ENCODE measurements at places on chromosomes 11 and 22. TPM values are rescaled to one million over a fixed set of nuclear protein-coding genes. Genes with fewer than 3 reads are reported as not detected.

DNA sequence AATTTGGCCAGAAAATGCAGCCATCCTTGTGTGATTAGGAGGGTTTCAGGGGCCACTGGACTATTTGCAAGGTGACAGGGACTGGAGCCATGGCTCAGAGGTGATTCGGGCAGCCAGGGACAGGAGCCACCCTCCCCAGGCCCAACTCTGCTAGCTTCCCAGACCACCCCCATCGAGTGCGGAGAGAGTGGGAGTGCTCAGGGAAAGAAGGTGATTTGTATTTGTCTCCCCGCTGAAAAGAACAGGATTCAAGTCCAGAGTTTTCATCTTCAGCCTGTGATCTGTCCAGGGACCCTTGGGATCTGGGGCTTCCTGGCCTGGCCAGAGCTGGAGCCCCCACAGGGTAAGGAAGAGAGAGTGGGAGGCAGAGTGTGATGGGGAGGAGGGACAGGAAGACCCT lies 22.4 kb upstream of the TEF start:
- peaks cover 5% of the 10 kb centered on the region for H3K4me1 ChIP-seq
- H3K27me3 ChIP-seq, result no peaks in the 10 kb centered on the region
- no peak overlapping the region for H3K4me3 ChIP-seq
- H3K36me3 ChIP-seq, result peaks cover 2% of the 10 kb centered on the region

GRCh38 chr22:23285734-23286133 lies 105.4 kb downstream of the BCR start:
- H3K27me3 ChIP-seq, result no peaks in the 10 kb centered on the region
- peaks cover 2% of the 10 kb centered on the region for H3K4me1 ChIP-seq
- no peak for DNase-seq

- H3K36me3 ChIP-seq, result no peaks in the 10 kb centered on the region
- peaks cover 15% of the 10 kb centered on the region for H3K27me3 ChIP-seq
- peak overlapping the region; percentile 81 for H3K27ac ChIP-seq
Observed at GRCh38 chr11:59753650-59754493, 1.3 kb upstream of the STX3 start.

GRCh38 chr11:72379384-72380131 lies 54.8 kb downstream of the CLPB start:
- no peaks in the 10 kb centered on the region for H3K27me3 ChIP-seq
- no peak overlapping the region for H3K27ac ChIP-seq
- peaks cover 7% of the 10 kb centered on the region for H3K4me1 ChIP-seq
- peak overlapping the region; percentile 12 for H3K4me3 ChIP-seq
- DNase-seq, result no peak

GRCh38 chr11:119092880-119093842 lies 8.5 kb downstream of the HMBS start:
- H3K27ac ChIP-seq, result peak overlapping the region; percentile 97
- H3K4me1 ChIP-seq, result peaks cover 23% of the 10 kb centered on the region
- peak overlapping the region; percentile 90 for H3K4me3 ChIP-seq
- no peaks in the 10 kb centered on the region for H3K27me3 ChIP-seq

DNA sequence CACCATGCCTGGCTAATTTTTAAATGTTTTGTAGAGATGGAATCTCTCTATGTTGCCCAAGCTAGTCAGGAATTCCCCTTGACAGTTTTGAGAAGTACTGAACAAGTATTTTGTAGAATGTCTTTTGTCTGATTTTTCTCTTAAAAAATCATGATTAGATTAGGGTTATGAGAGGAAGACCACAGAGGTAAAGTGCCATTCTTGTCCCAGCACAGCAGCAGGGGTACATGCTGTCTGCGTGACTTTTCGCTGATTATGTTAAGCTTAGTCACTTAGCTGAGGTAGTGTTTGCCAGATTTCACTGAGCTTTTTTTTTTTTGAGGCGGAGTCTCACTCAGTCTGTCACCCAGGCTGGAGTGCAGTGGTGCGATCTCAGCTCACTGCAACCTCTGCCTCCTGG lies 13.6 kb upstream of the NUP160 start:
- peaks cover 2% of the 10 kb centered on the region for H3K36me3 ChIP-seq
- no peaks in the 10 kb centered on the region for H3K27me3 ChIP-seq
- DNase-seq, result no peak
- H3K4me1 ChIP-seq, result peaks cover 23% of the 10 kb centered on the region

DNA sequence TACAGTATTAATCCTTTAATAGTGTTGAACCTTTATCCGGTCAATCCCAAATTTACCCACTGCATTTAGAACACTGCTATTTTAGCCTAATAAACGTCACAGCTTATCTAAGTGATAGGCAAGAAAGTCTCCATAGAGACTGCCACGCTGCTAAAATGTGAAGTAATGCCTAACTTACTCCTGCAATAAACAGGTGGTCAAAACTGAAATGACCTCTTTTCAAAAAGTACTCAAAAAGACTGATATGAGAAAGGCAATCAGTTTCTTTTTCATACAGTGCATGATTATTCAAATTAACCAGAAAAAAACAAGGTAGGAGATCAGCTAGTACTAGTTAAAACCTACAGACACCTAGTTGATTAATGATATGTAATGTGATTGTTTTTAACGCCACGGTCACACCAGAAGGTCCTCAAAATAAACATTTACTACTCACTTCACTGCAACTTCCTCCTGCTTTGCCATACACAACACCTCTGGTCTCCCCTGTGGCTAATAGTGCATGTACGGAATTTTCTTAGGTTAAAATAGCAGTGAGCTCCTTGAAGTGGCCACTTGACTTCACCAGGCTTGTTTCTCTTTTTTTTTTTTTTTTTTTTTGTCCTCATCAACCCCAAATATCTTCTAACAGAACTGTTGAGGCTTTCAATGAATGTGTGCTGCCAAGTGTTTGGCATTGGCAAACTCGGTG lies 8.8 kb downstream of the ATP5MG start:
- H3K4me3 ChIP-seq, result no peak overlapping the region
- peaks cover 22% of the 10 kb centered on the region for H3K4me1 ChIP-seq
- no peak for DNase-seq
- no peaks in the 10 kb centered on the region for H3K27me3 ChIP-seq
- peaks cover 5% of the 10 kb centered on the region for H3K36me3 ChIP-seq
- no peak overlapping the region for H3K27ac ChIP-seq

- H3K27me3 ChIP-seq, result no peaks in the 10 kb centered on the region
- H3K27ac ChIP-seq, result peak overlapping the region; percentile 24
- H3K4me1 ChIP-seq, result peaks cover 32% of the 10 kb centered on the region
- no peaks in the 10 kb centered on the region for H3K36me3 ChIP-seq
- DNase-seq, result no peak
Observed at GRCh38 chr11:13206086-13206640, 71.4 kb upstream of the BMAL1 start.

DNA sequence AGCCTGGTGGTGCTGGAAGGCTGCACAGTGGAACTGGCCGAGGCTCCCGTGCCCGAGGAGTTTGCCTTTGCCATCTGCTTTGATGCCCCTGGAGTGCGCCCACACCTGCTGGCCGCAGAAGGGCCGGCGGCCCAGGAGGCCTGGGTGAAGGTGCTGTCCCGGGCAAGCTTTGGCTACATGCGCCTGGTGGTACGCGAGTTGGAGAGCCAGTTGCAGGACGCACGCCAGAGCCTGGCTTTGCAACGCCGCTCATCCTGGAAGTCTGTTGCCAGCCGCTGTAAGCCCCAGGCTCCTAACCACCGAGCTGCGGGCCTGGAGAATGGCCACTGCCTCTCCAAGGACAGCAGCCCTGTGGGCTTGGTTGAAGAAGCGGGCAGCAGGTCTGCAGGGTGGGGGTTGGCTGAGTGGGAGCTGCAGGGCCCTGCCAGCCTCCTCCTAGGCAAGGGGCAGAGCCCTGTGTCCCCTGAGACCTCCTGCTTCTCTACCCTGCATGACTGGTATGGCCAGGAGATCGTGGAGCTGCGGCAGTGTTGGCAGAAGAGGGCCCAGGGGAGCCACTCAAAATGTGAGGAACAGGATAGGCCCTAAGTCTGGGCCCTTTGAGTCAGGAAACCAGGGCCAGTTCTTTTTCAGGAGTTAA lies 1.9 kb upstream of the SMDT1 start:
- no peaks in the 10 kb centered on the region for H3K27me3 ChIP-seq
- no peak for DNase-seq
- H3K27ac ChIP-seq, result peak overlapping the region; percentile 97
- peaks cover 25% of the 10 kb centered on the region for H3K4me1 ChIP-seq
- no peak overlapping the region for H3K4me3 ChIP-seq
- H3K36me3 ChIP-seq, result peaks cover 3% of the 10 kb centered on the region

DNA sequence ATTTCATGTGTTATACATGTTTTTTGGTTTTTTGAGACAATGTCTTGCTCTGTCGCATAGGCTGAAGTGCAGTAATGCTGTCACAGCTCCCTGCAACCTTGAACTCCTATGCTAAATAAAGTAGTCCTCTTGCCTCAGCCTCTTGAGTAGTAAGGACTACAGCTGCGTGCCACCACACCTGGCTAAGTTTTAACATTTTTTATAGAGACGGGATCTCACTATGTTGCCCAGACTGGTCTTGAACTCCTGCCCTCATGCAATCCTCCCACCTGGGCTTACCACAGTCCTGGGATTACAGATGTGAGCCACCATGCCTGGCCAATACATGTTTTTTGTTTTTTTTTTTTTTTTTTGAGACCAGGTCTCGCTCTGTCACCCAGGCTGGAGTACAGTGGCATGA lies 33.9 kb downstream of the SWAP70 start:
- peaks cover 6% of the 10 kb centered on the region for H3K36me3 ChIP-seq
- H3K27ac ChIP-seq, result no peak overlapping the region
- no peak for DNase-seq
- no peaks in the 10 kb centered on the region for H3K27me3 ChIP-seq
- no peak overlapping the region for H3K4me3 ChIP-seq

GRCh38 chr11:112617977-112618826 lies 343.0 kb upstream of the NCAM1 start:
- H3K4me3 ChIP-seq, result no peak overlapping the region
- DNase-seq, result no peak
- no peak overlapping the region for H3K27ac ChIP-seq
- no peaks in the 10 kb centered on the region for H3K4me1 ChIP-seq
- H3K27me3 ChIP-seq, result peaks cover 50% of the 10 kb centered on the region
- no peaks in the 10 kb centered on the region for H3K36me3 ChIP-seq

- no peaks in the 10 kb centered on the region for H3K27me3 ChIP-seq
- DNase-seq, result no peak
- no peak overlapping the region for H3K27ac ChIP-seq
- H3K4me3 ChIP-seq, result no peak overlapping the region
- peaks cover 26% of the 10 kb centered on the region for H3K4me1 ChIP-seq
Observed at GRCh38 chr22:22867996-22868715, 19.5 kb upstream of the IGLL5 start.

DNA sequence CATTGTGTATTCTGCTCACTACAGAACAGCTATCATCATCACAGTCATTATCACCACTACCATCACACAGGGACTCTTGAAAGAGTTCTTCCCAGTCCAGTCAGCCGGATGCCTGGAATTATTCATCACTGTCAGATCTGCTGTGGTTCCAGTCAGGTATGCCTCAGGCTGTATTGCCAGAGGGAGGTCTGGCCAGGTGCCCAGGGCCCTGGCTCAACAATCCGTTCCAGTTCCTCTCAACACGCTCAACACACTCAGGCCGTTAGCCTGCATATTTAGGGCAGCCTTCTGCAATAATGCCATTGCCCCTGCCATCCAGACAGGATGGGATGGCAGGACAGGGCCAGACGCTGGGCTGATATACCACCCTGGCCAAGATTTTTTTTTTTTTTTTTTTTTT lies 28.6 kb upstream of the RASL10A start:
- DNase-seq, result no peak
- H3K36me3 ChIP-seq, result peaks cover 9% of the 10 kb centered on the region
- no peak overlapping the region for H3K4me3 ChIP-seq
- H3K27ac ChIP-seq, result peak overlapping the region; percentile 79

DNA sequence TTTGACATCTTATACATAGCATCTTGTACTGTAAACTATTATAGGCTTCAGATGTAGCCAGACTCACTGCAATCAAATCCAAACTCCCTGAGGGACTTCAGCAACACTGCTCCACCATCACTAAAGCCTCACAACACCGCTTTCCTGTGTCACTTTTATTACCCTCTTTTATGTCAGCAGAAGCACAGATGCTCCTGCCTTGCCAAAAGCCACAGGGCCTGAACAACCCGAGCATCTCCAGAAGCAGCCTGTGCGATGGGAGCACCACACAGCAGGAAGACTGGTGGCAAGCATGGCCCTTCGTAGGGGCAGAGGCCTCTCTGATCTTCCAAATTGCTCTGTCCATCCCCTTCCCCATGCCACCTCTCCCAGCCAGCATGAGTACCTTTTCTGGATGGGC lies 22.9 kb downstream of the TMEM123 start:
- no peak for DNase-seq
- H3K27ac ChIP-seq, result peak overlapping the region; percentile 95
- peaks cover 49% of the 10 kb centered on the region for H3K4me1 ChIP-seq
- no peaks in the 10 kb centered on the region for H3K27me3 ChIP-seq

DNA sequence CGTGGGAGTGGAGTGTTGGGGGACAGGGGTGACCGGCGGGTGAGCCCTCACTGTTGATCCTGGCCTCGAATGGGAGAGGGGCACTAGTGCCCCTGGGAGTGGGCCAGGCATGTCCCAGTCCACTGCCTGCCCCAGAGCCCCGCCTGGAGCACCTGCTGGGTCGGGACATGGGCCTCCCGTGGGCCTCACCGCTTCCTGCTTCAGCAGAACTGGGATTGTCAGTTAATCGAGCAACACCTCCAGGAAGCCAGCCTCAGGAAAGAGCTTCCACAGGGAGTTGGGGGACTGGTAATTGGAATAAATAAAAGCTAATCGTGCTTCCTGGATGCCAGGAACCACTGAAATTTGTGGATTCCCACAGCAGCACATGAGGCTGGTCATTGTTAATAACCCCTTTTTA lies 43.8 kb downstream of the PARVB start:
- no peak for DNase-seq
- no peak overlapping the region for H3K27ac ChIP-seq
- H3K27me3 ChIP-seq, result peaks cover 6% of the 10 kb centered on the region

DNA sequence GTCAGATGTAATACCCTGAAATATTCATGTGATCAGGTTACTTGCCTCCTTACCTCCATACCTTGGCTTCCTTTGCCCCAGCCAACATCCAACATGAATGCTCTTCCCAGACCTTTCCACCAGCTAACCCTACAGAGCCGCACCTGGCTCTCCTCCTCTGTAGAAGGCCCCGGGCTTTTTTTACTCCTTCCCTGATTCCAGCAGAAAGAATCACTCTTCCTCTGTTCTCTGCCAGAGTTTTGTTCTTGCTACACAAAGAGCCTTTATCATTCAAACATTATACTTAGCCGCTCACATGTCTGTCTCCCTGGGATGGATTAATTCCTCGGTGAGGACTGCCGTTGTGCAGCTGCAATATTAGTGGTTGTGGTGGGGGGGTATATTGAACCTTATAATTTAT lies 116.8 kb upstream of the GRAMD1B start:
- H3K27me3 ChIP-seq, result peaks cover 33% of the 10 kb centered on the region
- no peak overlapping the region for H3K4me3 ChIP-seq
- H3K27ac ChIP-seq, result no peak overlapping the region
- H3K4me1 ChIP-seq, result no peaks in the 10 kb centered on the region

DNA sequence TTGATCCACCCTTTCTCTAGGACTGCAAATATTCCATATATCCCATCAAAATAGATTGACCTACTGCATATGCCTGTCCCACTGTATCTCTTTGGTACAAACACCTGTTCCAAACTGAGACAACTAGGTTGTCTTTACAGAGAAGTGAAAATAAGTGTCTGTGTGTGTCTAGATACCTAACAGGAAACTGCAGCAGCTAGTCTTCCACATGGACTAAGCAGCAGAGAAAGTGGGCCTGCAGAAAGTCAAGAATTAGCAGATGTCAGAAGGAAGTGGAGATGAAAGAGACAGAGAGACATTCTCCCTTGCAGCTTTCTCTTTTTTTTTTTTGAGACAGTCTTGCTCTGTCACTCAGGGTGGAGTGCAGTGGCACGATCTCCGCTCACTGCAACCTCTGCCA lies 3.9 kb upstream of the RAB39A start:
- peaks cover 32% of the 10 kb centered on the region for H3K27me3 ChIP-seq
- H3K27ac ChIP-seq, result no peak overlapping the region
- no peak for DNase-seq
- H3K4me3 ChIP-seq, result no peak overlapping the region

GNAZ gene
- 1.4 TPM for total RNA-seq

TREH gene
- not detected for total RNA-seq

TRIM29 gene
- total RNA-seq, result not detected

DRICH1 gene
- 0.42 TPM for total RNA-seq

KRTAP5-9 gene
- not detected for total RNA-seq

MPZL2 gene
- 0.50 TPM for total RNA-seq

GLB1L2 gene
- total RNA-seq, result 0.73 TPM
